ENCODE measurements at places on chromosomes 3 and 15.

DNA sequence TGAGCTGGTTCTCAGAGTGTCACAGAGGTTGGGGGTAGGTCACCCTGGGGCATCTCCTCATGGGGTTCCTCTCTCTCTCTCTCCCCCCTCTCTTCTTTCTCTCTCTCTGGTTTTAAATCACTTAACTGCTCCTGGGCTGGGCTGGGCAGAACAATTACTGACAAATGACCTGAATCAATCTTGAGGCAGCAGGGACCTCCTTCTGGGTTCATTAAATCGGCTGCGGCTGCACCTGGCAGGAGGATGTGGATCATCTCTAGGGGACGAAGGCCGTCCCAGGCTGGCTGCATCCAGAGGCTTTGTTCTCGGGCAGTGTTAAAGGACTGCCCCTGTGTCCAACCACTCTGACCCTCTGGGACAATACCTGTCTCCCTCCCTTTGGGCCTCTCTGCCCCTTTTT is 143.1 kb downstream of the TLE3 start:
- no peak for DNase-seq

GRCh38 chr3:150177673-150178381 is 207.1 kb upstream of the PFN2 start:
- DNase-seq: no peak

GRCh38 chr3:29731050-29731449 is 450.2 kb downstream of the RBMS3 start:
- no peak for DNase-seq

DNA sequence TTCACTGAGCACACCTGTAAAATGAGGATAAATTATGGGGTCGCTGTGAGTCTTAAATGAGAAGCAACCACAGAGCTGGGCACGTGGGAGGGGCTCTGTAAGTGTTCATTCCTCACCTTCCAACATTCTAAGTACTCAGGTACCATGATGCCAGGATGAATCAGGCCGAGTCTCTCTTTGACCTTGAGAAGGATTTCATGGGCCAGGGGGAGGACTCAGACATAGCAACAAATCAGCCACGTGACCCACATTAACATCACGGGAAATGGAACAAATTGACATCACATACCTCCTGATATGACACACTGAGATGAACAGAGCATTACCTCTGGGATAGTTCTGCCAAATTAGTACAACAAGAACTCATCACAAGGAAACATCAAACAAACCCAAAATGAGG is 35.2 kb upstream of the USP3 start:
- DNase-seq: no peak

Data from mucosa of descending colon (tissue), 3 donors.